Skeletal muscle cell (primary cell): ENCODE measurements at places on chromosomes 2 and 18.

GRCh38 chr2:181241366-181241765, 215.8 kb upstream of the ITGA4 start:
- no peak for DNase-seq

GRCh38 chr2:132542953-132543569, 126.5 kb downstream of the GPR39 start:
- no peak for DNase-seq

DNA sequence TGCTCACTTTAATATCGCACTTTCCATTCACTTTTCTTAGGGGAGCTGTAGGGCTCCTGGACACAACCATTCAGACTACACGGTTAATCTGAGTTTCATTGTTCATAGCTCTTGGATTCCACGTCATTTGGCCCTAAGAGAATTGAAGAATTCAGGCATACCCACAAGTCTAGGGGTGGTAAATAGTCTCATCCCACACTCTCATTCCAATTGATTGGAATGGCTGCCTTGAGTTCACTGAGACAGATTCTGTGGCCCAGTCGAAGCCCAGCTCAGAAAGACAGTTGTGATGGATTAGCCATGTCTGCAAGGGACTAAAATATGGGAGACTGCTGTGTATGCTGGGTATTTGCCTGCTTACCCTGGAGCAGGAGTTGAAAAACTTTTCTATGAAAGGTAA, 124.6 kb downstream of the TFCP2L1 start:
- DNase-seq, result no peak

DNA sequence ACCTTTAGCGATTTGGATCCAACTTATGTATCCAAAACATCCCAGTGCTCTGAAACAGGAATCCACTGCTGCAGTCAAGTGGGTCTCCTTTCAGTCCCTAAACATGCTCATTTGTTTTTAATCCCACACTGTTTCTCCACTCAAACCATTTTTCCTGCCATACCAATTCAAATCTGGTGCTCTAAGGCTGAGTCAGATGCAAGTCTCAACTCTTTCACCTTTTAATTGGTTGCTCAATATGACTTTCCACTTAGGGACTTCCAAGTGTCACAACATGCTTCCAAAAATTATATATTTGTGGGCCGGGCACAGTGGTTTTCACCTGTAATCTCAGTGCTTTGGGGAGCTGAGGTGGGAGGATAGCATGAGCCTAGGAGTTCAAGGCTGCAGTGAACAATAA, 113.4 kb upstream of the TANK start:
- no peak for DNase-seq

- peak; percentile 47 for DNase-seq
These were observed 110.7 kb downstream of the SH3RF3 start for GRCh38 chr2:109239720-109240119.

DNA sequence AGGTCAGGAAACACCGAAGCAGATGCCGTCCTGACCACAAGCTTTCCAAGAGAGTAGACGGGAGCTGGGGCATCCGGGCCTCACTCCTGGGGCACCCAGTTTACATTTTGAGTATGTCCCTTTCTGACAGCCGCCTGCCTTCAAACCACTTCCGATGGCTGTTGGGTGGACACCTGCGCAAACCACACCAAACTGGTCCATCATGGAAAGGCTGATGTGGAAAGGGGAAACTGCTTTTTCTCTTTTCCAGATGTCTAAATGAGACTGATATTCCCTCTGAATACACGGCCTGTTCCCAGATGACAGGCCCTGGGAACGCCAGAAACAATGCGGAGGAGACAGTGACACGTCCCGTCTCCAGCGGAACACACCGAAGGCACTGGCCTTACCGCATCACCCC, 290.0 kb upstream of the SALL3 start:
- no peak for DNase-seq

GRCh38 chr2:168118733-168119514, 128.5 kb downstream of the STK39 start:
- DNase-seq, result peak; percentile 44
